ENCODE measurements at places on chromosomes 16 and 17.

DNA sequence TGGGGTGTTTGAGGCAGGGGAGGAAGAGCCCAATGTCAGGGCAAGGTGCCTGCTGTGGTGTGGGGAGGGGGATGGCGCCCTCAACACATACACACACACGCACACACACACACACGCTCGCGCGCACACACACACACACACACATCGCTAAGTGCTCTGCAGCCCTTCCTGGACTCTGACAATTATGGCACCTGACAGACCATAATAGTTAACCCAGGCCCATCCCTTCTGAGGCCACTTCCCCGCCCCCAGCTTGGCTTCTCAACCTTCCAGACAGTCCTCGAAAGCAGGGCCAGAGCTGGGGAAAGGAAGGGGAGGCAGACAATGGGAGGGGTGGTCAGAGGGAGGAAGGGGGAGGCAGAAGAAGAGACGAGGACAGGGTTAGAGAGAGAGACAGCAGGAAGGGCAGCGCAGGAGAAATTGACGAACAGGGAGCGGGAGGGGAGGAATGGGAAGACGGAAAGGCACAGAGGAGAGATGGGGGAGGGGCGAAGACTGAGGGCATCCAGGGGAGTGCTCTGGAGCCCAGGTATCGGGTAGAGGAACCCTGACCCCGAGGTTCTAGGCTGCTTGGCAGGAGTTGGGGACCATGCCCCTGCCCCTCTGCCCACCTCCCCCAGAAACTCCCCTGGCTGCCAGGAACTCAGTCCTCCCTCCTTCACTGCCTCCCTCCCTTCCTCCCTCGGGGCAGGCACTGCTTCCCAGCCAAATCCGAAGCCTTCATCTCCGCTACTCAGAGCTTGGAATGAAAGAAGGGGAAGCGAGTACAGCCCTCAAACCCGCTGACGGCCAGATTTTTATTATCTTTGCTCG, 4.0 kb downstream of the SRCIN1 start:
- DNase-seq, result no peak

- DNase-seq, result peak; percentile 40
Measured at GRCh38 chr17:7042501-7043181, 1.3 kb downstream of the SLC16A11 start.

- DNase-seq, result peak; percentile 45
Measured at GRCh38 chr16:56262148-56262547, 70.9 kb downstream of the GNAO1 start.

DNA sequence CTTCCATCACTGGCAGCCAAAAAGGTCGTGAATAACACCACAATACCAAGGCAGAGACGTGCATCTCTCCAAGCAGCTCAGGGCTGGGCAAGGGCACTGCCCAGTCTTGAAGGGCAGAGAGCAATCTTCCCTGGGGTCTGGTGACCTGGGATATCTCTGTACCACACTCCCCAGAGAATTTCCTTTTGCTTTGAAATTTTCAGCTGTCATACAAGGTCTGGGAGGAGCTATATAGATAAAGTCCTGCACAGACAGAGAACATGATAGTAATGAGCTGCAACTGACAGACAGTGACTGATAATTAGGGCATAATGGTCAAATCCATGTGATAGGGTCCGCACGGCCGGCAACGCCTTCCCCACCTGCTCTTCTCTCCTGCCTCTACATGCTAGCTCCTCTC, 68.2 kb downstream of the DYNLRB2 start:
- no peak for DNase-seq

DNA sequence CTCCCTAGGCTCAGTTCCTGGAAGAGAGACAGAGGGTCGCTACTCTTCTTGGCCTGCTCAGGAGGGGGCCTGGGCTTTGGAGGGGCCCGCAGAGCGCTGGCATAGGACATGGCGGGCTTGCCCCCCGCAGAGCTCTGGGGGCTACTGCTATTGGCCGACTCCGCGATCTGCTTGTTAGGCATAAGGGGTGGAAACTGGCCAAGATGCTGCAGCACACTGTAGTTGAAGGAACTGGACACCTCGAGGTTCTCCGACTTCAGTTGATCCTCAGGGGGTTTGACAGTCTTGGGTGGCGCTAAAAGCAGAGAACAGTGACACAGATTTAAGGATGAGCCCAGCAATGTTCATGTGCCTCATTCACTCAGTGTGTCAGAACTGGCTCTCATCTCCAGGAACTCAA, 33.9 kb downstream of the CACNG1 start:
- DNase-seq, result no peak

DNA sequence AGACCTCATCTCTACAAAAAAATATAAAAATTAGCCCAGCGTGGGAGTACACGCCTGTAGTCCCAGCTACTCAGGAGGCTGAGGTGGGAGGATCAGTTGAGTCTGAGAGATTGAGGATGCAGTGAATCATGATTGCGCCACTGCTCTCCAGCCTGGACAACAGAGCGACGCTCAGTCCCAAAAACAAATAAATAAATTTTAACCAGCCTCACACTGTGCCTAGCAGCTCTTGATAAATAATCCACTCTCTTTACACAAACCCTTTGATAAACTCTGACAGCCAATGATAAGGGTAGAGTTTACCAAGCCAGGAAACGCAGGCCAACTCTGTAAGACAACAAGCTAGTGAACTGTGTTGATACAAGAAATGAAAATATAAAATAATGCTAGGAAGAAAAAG, 32.7 kb downstream of the LITAF start:
- no peak for DNase-seq

DNA sequence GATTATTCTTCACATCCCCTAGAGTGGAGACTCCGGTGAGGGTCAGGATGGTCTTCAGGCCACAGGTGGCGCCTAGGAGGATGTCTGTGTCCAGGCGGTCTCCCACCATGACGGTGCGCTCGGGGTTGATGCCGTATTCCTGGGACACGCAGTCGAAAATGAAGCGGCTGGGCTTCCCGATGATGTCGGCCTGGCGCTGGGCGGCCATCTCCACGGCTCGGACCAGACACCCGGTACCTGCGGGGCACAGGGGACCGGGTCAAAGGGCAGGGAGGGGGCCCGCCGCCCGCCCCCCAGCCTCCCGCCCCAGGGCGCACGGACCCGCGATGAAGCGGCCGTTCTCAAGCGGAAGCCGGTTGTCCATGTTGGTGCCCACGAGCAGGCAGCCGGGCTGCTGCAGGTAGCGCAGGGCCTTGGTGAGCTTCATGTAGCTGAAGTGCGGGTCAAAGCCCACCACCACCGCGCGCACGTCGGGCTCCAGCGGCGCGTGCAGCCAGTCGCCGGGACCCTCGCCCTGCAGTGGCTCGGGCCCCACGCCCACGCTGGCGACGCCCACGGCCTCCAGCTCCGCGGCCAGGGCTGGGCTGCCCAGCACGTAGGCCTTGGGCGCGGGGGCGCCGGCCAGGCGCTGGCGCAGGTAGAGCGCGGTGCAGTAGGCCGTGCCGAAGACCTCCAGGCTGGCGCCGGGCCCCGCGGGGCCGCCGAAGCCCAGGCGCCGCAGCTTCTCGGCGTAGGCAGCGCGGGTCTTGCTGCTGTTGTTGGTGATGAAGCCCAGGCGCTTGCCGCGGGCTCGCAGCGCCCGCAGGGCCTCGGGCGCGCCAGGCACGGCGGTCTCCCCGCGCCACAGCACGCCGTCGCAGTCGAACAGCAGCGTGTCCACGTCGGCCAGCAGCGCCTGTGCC, 572 bp downstream of the PGP start:
- DNase-seq, result no peak

GRCh38 chr16:87684106-87684677, 81.6 kb downstream of the KLHDC4 start:
- DNase-seq, result no peak

GRCh38 chr17:77875051-77875780, 83.3 kb upstream of the TNRC6C start:
- DNase-seq, result no peak

GRCh38 chr16:46961373-46962353, 11.8 kb downstream of the DNAJA2 start:
- no peak for DNase-seq
